ENCODE measurements at places on chromosomes 13 and 19. TPM values are rescaled to one million over a fixed set of nuclear protein-coding genes. Genes with fewer than 3 reads are reported as not detected.

The STOML3 gene
- total RNA-seq, result not detected

DNA sequence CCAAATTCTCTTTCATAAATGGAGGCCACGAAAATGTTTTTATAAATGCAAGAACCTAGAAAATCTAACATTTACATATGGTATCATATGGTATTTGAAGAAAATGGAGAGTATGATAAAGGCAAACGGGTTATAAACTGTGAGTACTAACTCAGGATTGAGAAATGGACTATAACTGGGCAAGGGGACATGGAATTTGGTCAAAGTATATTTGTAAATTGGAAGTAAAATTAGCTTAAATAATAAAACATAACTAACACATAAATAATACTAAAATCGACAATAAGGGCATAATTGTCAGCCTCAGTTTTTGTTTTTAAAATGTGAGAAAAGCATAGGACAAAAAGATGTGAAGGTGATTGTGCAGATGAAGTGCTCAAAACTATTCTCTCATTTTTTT lies 1516.3 kb upstream of the MIR17HG start:
- DNase-seq, result no peak

The TMEM59L gene
- total RNA-seq, result 0.40 TPM

GRCh38 chr13:79485014-79485811 lies 4.3 kb downstream of the NDFIP2 start:
- DNase-seq, result peak; percentile 80

- peak; percentile 79 for DNase-seq
Observed at GRCh38 chr19:44903602-44904425, 1.8 kb upstream of the APOE start.

GRCh38 chr19:31537136-31537535 lies 187.9 kb upstream of the TSHZ3 start:
- no peak for DNase-seq

DNA sequence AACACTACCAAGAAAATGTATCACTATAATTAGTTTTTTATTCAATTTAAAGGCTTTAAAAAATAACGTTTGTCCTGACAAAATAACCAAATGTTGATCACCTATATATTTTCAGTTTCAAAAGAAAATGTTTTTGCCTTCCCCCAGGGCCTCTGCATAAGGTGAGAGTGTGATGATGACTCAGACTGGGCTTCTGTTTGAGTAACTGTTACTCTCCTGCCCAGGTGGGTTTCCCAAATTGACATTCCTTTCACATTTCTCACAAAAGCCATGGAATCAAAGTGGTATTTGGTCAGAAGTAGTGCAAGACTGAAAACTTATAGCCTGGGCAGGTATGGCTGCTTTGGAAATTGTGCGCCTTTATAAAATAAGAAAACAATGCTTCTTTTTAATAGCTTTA lies 180.6 kb downstream of the COG6 start:
- no peak for DNase-seq

The ZNF709 gene
- total RNA-seq, result 4.0 TPM

GRCh38 chr19:13526552-13526951 lies 20.3 kb upstream of the CACNA1A start:
- no peak for DNase-seq

GRCh38 chr13:100203696-100204367 lies 114.9 kb downstream of the PCCA start:
- no peak for DNase-seq

Data from hepatocyte (in vitro differentiated cells).